ENCODE measurements at places on chromosomes 12 and 14.

DNA sequence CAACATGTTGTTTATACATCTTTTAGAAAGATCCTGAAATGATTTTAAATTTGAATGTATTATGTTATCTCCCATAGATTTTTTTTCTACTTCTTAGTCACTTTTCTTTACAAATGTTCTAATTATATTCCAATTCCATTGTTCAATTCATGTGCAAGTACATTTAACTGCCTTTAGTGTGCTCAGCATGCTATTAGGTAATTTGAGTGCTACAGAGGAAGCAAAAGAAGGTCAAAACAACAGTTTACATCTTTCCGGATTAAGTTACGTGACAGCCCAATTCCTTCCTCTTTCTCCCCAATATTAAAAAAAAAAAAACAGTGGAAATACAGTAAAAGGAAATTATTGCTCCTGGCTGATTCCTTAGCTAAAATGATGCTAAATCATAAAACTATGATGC is 98.3 kb downstream of the RTN1 start:
- no peak for DNase-seq

DNA sequence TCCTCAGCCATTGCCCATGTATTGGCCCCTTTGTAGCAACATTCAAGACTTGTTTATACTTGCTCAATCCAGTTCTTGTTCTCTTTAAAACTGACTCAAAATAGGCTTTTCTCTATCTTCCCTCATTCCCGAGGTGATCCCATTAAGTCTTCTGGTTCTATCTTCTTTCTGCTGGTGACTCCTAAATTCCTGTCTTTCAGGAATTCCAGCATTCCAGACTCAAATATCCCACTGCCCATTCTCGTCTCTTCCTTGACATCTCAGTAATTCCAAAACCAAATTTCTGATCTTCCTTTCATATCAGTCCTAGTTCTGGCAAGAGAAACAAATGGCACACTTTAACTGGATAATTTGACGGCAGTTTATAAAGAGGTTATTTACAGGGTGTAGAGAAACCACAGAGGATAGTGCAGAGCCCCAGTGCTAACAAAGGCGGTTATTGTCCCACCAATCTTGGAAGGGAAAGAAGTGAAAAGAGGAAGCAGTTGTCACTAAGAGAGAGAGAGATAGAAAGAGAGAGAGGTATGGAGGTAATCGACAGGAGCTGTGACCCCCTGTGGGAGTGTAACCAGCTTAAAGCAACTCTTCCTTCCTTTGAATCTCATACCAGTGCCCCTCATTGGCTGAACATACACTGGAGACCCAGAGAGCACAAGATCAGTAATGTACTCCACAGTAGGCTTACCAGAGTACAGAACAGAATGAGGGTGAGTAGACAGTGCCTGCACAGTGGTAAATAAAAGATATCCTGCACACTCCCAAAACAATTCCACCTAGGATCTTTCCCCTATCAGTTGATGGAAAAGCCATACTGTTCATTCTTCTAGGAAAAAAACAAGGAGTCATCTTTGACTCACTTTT is 177.6 kb upstream of the LMNTD1 start:
- no peak for DNase-seq

DNA sequence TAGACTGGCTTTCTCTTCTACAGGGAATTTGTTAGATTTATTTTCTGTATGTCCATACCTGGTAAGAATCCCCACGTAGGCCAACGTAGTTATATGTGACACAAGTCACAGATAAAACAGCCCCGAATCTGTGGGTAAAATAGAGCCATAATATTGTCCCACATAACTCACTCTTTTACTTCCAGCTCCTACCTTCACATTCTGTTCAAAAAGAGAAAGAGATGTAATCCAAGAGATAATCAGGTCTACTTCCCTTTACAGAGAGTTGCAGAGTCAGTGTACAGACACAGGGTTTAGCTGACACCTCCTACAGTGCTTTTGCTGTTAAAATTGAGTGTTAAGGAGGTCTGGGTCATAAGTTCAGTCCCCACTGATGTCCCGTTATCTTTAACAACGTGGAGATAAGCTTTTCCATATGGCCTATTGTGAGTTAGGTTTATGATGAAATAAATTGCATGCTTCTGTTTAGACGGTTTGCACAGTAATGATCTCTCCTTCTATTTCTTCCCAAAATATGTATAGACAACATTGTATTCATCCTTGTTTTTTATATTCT is 446.5 kb downstream of the ADAMTS20 start:
- no peak for DNase-seq

DNA sequence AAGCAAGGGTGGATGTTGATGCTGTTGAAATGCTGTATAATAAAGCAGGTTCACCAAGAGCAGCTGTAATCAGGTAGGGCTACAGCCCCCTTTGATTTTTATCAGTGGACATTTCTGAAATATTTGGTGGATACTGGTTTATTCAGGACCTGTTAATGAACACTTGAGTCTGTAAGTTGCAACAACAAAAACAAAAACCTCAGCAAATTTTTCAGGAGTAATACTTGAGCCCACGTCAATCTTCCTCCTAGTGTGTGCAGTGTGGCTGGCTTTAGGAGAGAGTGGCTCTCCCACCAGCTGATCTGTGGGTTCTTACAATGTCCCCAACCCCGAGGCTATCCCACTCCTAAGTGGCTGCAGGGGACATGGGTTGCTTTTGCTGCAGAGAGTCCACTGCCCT is 347.8 kb downstream of the GLT1D1 start:
- no peak for DNase-seq

DNA sequence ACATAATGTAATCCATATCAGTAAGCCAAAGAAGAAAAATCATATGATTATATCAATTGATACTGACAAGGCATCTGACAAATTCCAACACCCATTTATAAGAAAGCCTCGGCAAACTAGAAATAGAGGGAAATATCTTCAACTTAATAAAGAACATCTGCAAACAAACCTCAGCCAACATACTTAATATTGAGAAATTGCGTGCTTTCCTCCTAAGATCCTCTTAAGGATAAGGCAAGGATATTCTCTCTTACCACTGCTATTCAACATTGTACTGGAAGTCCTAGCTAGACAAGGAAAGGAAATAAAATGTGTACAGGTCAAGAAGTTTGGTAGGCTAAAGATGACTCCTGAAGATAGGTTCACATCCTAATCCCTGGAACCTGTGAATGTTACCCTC is 115.9 kb downstream of the DERA start:
- no peak for DNase-seq

- no peak for DNase-seq
These were observed 26.3 kb upstream of the KIF26A start for GRCh38 chr14:104112113-104112505.

GRCh38 chr12:112317481-112317880 is 64.8 kb downstream of the HECTD4 start:
- DNase-seq = no peak

GRCh38 chr14:22070119-22070982 is 396.7 kb upstream of the OR4E1 start:
- DNase-seq = no peak

DNA sequence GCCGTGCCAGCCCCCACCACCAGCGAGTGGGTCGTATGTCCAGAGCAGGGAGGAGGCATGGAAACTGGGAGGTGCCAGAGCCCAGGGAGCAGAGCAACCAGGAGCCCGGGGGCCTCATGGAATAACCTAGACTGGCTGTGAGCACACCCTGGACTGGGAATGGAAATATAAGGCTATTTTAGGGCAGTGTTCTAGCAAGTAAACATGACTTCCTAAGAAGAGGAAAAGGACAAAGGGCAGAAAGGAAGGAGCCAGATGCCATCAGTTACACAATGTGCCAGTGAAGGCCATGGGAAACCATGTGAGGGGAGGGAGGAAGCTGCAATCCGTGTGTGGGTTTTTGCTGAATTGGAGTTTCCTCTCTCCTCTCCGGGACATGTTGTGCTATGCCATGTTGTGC is 18.7 kb upstream of the CPM start:
- DNase-seq = no peak

GRCh38 chr12:106719879-106720278 is 54.6 kb upstream of the RIC8B start:
- DNase-seq = no peak

- peak; percentile 59 for DNase-seq
These were observed 46.0 kb downstream of the SH2B3 start for GRCh38 chr12:111451649-111452129.

All from fibroblast of skin of back (primary cell).